Activated CD8-positive, alpha-beta memory T cell treated with anti-CD3 and anti-CD28 coated beads for 36 hours (primary cell): ENCODE measurements at places on chromosomes 1 and 21. TPM values are rescaled to one million over a fixed set of nuclear protein-coding genes. Genes with fewer than 3 reads are reported as not detected.

C8B gene
- total RNA-seq: not detected

RPTN gene
- not detected for total RNA-seq

HEYL gene
- not detected for total RNA-seq

LENEP gene
- total RNA-seq: 0.61 TPM

OPTC gene
- total RNA-seq: not detected

FCRL1 gene
- total RNA-seq: not detected

RNU1-3 gene
- 907 TPM for total RNA-seq

WNT3A gene
- total RNA-seq: not detected

HUNK gene
- not detected for total RNA-seq

SLC9C2 gene
- not detected for total RNA-seq

LIN28A gene
- total RNA-seq: not detected

CRYZ gene
- total RNA-seq: 14.3 TPM

PTGER3 gene
- total RNA-seq: not detected

CXADR gene
- 0.63 TPM for total RNA-seq

ATF3 gene
- 38.9 TPM for total RNA-seq

CFAP45 gene
- 1.2 TPM for total RNA-seq

TSPEAR gene
- not detected for total RNA-seq

C2CD2 gene
- 4.0 TPM for total RNA-seq

FMO4 gene
- 1.4 TPM for total RNA-seq
